OCI-LY7 (cell line): ENCODE measurements at places on chromosomes 7 and 10. TPM values are rescaled to one million over a fixed set of nuclear protein-coding genes. Genes with fewer than 3 reads are reported as not detected.

Gene GJD4
- not detected in 2 replicates for total RNA-seq

Gene CPEB3
- total RNA-seq, result 2.9 and 3.2 TPM in 2 replicates

Gene PIP
- total RNA-seq, result not detected in 2 replicates

Gene NKX2-3
- total RNA-seq, result not detected in 2 replicates

Gene FGL2
- 0.30 and 0.72 TPM in 2 replicates for total RNA-seq

Gene GRID2IP
- total RNA-seq, result 0.32 and 0.41 TPM in 2 replicates

Gene MYOZ1
- not detected in 2 replicates for total RNA-seq

Gene EVX1
- total RNA-seq, result not detected in 2 replicates

Gene CTAGE15
- not detected in 2 replicates for total RNA-seq

Gene GDF2
- not detected in 2 replicates for total RNA-seq

Gene H2BK1
- total RNA-seq, result not detected in 2 replicates

Gene SMO
- total RNA-seq, result 0.17 and 0.22 TPM in 2 replicates

Gene LYZL2
- not detected in 2 replicates for total RNA-seq
